ENCODE measurements at places on chromosomes 6 and 20.

DNA sequence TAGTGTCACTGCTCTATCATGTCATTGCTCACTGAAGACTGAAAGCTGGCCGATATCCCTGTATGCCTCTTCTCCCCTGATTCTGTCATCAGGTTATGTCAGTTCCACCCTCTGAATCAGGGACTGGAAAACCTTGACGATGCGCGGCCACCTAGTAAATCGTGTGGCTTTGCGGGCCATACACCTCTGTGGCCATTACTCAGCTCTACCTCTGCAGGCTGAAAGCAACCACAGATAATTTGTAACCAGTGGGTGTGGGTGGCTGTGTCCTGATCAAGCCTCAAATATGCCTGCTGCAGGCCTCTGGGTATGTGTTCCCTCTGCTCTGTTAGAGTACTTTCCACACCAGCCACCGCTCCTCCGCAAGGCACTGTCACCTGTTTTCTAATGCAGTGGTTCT lies 105.2 kb downstream of the GMPR start:
- DNase-seq: no peak

- no peak for DNase-seq
Observed at GRCh38 chr20:39016041-39016440, 53.9 kb downstream of the DHX35 start.

GRCh38 chr6:157079771-157080170 lies 243.5 kb downstream of the TMEM242 start:
- DNase-seq: peak; percentile 37

- DNase-seq: no peak
Observed at GRCh38 chr6:130128326-130128725, 94.4 kb downstream of the SAMD3 start.

GRCh38 chr6:79040083-79040482 lies 38.0 kb downstream of the PHIP start:
- no peak for DNase-seq

DNA sequence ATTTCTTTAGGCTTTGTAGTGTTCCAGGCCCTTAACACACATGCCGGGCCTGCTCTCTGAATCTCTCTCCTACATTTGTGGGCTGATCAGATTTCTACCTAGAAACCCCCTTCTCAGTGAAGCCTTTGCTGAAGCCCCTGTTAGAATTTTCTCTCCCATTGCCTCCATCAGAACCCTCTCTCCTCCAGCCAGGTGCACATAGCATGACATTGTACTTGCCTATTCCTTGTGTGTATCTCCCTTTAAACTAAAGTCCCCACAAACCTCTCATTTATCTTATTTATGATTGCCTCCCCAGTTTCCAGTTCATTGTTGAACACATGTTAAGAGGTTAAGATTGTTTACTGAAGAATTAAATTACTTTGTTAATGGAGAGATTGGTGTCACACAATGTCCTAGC lies 325.5 kb upstream of the CITED2 start:
- DNase-seq: no peak

DNA sequence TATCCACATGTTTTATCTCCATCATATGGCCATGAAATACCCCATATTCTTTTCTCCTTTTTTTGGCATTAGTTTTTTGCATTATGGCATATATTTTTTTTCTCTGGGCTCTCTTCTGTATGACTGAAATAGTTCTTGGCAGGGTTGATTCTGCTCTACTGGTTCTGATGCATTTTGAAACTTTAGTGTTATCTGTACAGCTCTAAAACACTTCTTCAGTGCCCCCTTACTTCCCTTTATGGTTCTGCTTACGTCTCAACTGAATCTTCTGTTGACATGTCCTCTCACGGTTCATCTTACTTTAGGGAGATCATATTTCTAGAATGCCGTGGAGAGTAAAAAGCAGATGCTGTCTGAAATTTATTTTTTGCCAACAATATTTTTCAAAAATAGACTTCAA lies 23.2 kb upstream of the TXNDC5 start:
- peak; percentile 76 for DNase-seq

Data from OCI-M1 (cell line).